ENCODE measurements at places on chromosomes 16 and 17. TPM values are rescaled to one million over a fixed set of nuclear protein-coding genes. Genes with fewer than 3 reads are reported as not detected.

The PLEKHG4 gene
- total RNA-seq = 15.7 TPM

The SLC13A2 gene
- not detected for total RNA-seq

The CETP gene
- not detected for total RNA-seq

The CMTM2 gene
- 0.73 TPM for total RNA-seq

The MED1 gene
- 55.8 TPM for total RNA-seq

The KCNAB3 gene
- 11.8 TPM for total RNA-seq

GRCh38 chr17:63845509-63845908, 3.0 kb upstream of the SMARCD2 start:
- no peak for DNase-seq

DNA sequence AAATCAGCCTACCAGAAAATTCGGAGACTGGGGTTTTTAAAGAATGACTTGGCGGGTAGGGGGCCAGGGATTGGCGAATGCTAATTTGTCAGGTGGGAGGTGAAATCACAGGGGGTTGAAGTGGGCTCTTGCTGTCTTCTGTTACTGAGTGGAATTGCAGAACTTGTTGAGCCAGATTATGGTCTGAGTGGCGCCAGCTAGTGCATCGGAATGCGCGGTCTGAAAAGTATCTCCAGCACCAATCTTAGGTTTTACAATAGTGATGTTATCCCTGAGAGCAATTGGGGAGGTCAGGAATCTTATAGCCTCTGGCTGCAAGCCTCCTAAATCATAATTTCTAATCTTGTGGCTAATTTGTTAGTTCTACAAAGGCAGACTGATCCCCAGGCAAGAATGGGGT, 762 bp upstream of the RBL2 start:
- no peak for DNase-seq

GRCh38 chr16:21075252-21075651, 75.4 kb downstream of the DNAH3 start:
- DNase-seq = no peak

DNA sequence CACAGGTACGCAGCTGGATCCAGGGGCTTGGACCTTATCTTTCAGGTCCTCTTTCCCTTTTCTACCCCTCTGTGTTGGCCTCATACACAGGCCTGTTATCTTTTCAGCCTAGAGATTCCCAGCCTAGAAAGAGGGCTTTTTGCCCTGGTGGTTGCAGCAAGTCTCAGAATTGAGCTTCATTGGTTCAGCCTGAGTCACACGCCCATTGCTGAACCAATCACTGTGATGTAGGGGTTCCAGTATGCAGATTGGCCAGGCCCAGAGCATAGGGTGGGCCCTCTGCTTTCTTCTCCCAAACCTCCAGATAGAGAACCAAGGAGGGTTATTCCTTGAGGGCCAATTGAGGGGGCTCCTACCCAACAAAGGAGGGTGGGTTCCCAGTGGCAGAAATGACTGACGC, 32.8 kb downstream of the GPT2 start:
- no peak for DNase-seq

DNA sequence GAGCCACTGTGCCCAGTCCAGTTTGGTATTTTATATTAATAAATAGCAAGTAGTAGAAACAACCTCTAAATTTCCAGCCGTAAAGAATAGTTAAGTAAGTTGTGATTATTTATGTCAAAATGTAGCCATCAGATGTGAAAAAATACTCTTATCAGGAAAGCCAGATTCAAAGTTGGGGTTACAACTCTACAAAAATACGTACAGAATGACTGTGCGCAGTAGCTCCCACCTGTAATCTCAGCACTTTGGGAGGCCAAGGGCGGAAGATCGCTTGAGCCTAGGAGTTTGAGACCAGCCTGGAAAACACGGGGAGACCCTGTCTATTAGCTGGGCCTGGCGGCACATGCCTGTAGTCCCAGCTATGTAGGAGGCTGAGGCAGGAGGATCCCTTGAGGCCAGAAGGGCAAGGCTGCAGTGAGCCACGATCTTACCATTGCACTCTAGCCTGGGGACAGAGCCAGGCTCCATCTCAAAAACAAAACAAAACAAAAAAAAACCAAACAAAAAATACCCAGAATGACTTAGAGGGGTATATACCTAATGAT, 1.7 kb downstream of the PDP2 start:
- DNase-seq = no peak

DNA sequence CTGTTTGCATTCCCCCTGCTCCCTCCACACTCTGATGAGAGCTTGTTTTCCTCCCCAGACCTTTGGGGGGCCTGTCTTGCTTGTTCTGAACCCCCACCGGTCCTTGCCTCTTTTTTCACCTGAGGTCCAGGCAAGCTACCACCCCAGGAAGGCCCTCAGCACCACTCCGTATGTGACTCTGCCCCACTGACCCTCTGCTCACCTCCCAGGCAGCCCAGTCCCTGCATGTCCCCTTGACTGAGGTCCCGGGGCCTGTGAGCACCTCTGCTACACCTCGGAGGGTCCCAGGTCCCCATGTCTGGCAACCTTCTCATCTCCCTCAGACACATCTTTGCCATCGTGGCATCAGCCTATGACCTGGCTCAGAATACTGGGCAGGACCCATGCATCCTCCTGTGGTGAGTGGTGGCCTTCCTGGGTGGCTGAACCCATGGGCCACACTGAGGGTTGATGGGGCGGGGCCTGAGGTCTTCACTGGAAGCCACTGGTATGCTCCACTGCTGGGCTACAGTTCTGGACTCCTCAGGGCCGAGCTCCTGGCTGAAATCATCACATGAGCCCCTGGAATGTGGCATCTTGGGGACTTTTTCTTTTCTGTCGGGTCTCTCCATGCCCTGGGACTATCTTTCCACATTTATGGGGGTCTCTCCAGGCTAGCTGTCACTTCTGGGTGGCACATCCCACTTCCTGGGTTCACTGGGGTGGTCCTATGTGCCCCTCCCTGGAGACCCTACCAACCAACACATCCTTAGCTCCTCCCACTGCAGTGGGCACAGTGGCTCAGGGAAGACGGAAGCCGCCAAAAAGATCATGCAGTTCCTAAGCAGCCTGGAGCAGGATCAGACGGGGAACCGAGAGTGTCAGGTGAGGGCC, 3.5 kb downstream of the MYO15B start:
- no peak for DNase-seq

GRCh38 chr17:73324711-73325526, 13.1 kb upstream of the CDC42EP4 start:
- DNase-seq = no peak

DNA sequence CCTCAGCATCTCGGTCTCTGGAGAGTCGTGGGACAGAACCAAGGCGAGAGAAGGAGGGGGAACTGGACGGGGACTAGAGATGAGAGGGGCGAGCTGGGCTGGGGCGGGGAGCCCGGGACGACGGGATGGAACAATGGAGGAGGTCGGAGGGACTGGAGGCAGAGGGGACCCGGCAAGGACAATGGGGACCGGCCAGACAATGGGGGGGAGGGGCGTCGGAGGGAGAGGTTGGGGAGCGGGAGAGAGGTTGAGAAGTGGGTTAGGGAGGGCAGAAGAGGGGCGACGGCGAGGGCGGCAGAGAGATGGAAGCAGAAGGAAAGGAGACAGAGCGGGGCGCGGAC, 719 bp downstream of the NGFR start:
- no peak for DNase-seq

- no peak for DNase-seq
Observed at GRCh38 chr17:35676441-35676840, 55.0 kb upstream of the RASL10B start.

GRCh38 chr17:39607851-39608130, at the start of gene NEUROD2:
Gene NEUROD2 (minus strand): TSS chr17:39607920. CDS start chr17:39606599, 1,321 bp downstream.
- DNase-seq = no peak

DNA sequence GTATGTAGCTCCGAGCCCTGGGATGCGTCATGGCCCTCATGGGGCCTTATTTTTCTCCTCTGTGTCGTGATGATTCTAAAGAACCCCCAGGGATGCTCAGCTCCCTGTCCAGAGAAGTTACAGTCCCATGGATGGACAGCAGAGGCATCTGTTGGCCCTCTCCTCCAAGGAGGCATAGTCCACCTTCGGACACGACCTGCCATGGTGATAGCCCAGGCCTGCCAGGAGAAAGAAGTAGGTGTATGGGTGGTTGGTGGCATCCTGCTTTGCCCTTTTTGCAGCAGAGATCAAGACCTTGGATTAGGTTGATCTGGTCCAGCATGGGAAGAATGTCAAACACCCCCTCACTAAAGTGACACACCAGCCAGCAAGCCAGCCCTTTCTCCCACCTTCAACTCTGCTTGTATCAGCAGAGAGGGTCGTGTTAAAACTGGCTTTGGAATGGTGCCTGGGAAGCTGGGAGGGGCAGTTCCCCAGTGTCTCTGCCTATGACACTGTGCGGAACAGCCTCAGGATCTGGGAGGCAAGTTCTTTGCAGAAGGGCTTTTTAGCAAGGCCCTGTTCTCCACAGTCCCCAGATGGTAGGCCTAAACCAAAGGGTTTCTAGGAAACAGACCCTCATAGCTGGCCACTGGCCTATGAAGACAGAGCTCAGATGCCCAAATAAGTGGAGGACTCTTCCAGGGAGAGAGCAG, 259.9 kb upstream of the RPL38 start:
- no peak for DNase-seq

DNA sequence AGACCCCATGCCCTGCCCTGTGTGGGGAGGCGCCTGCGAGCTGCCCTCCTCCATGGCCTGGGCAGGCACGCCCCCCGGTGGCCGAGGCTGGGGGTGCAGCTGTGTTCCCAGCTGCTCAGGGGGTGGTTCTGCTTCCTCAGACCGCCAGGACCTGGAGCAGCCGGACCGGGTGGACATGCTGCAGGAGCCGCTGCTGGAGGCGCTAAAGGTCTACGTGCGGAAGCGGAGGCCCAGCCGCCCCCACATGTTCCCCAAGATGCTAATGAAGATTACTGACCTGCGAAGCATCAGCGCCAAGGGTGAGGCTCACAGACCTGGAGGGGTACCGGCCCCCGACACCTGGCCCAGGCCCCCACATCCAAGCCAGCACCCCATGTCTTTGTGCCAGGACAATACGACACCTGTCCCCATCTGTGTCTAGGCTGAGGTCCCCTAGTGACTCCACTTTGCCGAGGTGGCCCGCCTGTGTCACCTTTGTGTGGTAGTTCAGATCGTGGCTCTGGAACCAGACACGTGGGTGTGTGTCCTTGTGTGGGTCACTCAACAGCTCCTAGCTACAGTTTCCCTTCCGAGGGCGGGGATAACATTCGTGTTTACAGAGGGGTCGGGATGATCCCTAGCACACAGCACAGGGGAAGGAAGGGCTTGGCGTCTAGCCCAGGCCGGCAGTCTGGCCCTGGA, 9.3 kb downstream of the GJD3 start:
- DNase-seq = peak; percentile 72

DNA sequence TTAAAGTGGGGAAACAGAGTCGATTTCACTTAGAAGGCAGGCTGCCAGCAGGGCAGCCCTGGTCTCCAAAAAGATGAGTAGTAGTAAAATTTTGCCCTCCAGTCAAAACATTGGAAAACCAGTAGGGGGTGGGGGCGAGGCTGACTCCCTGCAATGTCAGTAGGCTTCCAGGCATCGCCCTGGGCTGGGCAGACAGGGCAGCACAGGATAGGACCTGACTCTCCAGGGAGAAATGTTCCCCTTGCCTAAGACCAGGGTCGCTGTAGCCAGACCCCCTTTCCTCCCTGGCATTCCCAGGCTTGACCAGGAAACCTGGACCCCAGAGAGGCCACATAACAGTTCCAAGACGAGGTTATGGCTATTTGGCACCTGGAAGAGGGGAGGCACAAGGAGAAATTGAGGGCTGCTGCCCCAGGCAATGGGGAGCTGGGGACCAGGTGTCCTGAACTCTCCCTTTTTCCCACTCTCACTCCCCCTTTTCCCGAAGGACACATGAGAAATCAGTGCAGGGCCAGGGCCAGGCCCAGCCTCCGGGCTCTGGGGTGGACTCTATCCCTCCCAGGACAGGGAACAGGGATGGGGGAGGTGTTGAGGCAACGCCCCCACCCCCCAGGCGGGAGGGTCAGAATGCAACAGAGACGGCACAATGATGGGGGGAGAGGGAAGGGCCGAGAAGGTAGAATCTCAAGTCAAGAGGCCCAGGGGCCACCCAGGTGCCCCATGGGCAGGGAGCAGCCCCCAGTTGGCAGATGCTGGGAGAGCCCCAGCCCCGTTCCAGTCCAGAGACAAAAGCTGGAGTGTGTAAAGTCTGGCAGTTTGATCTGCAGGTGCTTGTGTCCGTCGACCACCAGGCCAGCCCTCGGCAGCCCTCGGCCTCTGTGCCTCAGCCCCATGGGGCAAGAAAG, 4.5 kb upstream of the SAMD14 start:
- no peak for DNase-seq

DNA sequence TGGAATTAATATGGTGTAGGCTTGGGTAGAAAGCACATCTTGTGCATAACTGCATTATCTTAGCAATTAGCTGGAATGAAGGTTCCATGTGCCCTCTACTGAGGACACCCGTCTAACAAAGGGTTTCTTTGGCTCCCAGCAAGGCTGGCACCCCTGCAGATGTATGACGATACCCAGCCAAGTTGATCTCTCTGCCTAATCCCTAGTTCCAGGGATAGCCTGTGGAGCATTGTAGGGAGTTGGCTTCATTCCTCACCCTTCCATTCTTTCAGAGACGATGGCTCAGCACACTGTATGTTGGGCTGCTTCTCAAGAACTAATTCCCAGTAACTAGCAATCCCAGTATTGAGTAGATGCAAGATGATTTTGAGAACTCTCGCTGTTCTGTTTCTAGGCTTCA, 182.5 kb downstream of the SNX29 start:
- no peak for DNase-seq

- peak; percentile 46 for DNase-seq
Observed at GRCh38 chr16:50153596-50154419, 702 bp downstream of the TENT4B start.

DNA sequence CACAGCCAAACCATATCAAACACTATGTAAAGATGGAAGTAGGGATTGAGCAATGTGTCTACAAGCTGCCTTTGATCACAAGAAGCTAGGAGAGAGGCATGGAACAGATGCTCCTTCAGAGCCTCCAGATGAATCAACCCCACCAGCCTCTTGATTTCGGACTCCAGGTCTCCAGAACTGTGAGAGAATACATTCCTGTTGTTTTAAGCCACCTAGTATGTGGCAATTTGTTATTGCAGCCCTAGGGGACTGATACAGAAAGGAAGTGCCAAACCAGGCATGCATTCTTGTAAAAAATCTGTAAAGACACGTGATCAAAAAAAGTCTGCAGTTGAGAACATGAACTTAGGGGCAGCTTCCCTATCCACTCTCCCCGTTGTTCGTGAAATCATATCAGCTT, 91.1 kb downstream of the C17orf67 start:
- no peak for DNase-seq

DNA sequence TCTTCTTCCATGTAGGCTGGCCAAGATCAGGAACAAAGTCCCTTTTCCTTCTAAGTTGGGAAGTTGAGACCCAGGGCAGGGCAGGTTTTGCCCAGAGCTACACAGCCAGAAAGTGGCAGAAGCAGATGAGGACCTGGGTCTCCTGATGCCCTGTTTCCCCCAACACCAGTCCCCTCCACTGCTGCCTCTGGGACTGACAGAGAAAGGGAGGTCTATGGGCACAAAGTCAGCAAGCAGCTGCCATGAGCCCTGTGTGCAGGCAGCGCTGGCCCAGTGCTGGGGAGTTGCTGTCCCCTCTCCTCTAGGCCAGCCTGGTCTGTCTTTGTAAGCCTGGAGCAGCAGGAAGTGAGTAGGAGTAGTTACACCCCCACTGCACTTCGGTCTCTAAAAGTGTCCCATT, 46.9 kb upstream of the NKD1 start:
- DNase-seq = no peak

- DNase-seq = no peak
Observed at GRCh38 chr17:75317671-75318070, 28.4 kb upstream of the SLC25A19 start.

GRCh38 chr16:51651061-51651466, 500.0 kb upstream of the SALL1 start:
- DNase-seq = no peak
